ENCODE measurements at places on chromosomes 4 and X.

DNA sequence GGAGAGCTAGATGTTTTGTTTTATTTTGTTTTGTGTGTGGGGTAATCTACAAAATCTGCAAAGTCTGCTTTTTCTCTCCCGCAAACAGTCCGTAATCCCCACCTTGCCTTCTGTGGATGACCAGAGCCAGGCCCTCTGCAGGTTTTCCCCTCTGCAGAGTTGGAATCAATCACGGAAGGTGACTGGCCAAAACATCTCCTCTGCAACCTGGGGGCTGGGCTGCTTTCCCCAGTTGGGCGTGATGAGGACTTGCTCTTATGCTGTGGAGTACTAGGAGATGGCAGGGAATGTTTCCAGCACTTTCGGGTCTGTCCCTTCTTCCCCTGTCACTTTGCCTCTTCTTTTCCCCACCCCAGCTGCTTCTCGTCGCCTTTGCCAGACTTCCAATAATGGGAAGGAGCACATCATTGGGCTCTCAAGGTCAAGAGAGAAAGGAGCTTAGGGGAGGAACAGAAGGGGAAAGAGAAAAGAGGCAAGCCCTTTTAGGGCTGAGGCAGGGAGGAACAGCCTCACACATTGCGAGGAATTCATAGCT is 1.1 kb downstream of the TMEM35A start:
- no peak for DNase-seq

DNA sequence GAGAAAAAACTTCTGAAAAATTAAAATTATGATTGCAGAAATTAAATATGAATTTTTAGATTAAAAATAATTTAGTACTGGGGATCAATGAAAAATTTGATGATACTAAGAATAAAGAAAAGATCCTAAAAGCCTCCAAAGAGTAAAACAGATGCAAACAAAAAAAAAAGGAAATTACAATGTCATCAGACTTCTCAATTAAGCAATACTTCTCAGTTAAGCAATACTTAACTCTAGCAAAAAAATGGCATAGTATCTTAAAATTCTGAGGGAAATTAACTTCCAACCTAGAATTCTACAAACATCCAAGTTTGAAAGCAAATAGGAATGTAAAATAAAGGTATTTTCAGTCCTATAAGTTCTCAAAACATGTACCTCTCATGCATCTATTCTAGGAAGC is 141.2 kb upstream of the INTU start:
- no peak for DNase-seq

DNA sequence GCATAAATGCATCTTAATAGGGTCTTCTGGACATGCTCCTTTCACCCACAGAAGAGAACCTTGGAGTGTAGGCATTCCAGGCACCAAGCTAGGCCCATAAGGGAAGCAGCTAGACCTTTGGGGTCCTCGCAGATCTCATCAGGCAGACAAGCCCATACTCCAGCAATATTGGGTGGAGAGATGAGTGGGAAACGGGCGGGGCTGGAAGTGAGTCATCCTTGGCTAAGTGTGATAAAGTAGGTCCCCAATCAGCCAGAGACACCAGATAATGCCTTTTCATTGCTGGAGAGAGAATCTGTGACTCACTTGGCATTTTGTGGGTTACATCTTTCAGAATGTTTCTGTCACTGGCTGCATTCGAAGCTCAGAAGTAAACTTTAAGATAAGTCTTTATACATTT is 133.3 kb upstream of the MBNL3 start:
- DNase-seq: no peak

GRCh38 chr4:54318904-54319303 is 89.8 kb downstream of the PDGFRA start:
- no peak for DNase-seq

DNA sequence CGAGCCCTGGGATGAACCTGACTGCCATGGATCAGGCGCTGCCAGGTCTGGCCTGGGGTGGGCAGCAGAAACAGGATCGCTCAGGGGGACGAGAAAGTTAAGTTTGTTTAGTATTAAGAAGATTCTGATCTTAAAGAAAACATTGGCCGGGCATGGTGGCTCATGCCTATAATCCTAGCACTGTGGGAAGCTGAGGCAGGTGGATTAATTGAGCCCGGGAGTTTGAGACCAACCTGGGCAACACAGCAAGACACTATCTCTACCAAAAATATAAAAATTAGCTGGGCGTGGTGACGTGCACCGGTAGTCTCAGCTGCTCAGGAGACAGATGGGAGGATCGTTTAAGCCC is 696 bp upstream of the FLNA start:
- no peak for DNase-seq

DNA sequence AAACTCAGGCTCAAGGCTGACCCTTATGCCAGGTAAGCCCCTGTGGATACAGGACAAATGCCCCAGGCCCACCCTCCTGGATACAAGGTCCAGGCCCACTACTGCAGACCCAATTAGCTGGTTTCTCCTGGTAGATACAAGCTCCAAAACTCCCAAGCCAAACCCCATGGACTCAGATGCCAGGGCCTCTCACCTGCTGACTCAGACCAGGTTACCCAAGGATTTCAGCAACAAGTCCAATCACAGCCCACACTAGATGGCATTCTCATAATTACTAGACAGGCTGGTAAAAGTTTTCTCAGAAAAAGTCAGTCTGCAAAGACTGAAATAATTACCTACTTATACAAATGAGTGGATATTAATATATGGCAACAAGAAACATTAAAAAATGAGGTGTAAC is 87.0 kb downstream of the KLF8 start:
- DNase-seq: no peak

GRCh38 chr4:26873391-26874026 is 12.9 kb downstream of the STIM2 start:
- no peak for DNase-seq

DNA sequence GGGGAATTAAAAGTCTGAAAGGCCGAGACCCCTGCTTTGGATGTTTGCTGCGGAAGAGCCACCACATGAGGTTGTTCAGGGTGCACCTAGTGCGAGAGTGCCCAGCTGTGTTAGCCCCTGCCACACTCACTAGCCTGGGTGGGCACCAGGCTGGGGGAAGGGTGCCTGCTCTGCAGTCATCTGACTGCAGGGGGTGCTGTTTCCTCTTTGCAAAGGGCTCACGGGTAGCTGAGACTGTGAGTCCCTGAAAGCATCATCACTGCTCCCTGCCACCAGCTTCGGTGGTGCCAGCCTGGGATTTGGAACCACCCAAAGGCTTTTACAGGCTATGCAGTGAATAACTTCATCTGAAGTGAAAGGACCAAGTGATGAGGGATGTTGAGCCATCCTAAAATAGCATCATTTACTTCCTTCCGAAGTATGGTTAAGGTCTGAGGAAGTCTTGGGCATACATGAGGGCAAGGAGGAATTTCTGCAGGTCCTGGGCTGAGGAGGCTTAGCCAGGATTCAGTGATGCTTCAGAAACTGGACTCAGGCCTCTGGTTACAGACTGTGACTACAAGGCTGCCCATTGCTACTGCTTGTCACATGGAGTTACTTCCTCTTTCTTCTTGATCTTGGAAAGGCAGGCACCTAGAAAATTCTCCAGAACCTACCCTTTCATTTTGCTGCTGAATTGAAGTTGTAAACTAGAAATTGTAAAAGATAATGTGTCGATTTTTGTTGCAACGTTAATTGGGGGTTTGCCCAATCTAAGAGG is 293.2 kb upstream of the PRPS2 start:
- no peak for DNase-seq

DNA sequence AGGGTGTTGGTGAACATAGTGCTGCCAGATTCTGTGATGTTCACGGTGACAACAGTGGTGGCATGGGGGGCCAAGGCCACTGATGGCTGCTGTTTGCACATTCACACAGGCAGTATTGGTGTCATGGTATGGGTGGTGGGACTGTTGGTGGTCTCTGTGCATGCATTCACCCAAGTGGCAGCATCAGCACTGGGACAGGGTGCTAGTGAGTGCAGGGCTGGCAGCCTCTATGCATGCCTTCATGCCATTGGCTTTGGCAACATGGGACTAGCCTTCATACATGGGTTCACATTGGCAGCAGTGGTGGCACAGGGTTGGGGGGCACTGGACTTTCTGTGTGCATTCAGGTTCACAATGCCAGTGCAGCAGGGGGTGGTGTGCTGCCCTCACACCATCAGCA is 489.7 kb upstream of the FGF16 start:
- no peak for DNase-seq

DNA sequence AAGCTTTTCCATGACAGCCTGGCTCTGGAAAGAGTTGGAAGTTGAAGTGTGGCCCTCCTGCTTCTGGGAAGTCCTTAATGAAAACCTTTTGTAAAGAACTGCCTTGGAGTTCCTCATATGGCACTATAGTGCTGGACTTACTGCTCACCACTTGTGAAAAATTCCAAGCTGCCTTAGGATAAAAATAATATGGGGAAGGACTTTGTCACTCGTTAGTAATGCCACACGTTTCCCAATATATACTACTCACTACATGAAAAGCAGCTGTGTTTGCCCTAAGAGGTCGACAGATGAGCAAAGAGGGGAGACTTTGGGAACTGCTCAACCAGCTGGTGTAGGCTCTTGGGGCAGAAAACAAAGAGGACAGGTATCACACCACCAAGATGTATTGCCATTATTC is 11.7 kb downstream of the OPHN1 start:
- DNase-seq: no peak

DNA sequence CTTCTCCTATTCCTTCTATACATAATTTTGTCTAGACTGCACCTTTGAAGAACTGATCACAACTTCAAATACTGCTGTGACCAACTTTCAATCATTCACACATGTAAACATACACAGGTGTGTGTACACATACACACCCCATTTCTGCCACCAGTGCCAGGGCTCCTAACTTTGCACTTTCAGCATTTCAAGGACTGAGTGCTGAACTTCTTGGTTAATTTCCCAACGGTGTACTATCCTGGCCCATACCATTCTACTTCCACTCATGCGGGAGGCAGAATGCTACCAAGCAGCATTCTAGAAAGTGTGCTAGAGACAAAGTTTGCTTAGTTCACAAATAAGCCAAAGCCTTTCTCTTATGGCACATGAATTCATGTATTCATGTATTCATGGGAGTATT is 51.2 kb downstream of the RPGR start:
- DNase-seq: no peak

GRCh38 chr4:141871086-141871770 is 234.8 kb downstream of the IL15 start:
- DNase-seq: no peak

DNA sequence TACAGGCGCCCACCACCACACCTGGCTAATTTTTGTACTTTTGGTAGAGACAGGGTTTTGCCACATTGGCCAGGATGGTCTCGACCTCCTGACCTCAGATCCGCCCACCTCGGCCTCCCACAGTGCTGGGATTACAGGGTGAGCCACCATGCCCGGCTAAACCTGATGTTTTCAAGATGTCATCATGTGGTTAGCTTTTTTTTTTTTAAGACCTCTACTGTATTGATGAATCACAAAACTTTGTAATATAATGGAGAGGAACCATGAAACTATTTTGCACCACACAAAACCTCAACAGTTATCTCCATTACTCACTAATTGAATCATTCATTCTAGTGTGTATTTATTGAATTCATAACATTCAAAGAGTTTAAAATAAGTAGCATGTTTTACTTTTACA is 94.7 kb upstream of the NEIL3 start:
- DNase-seq: no peak

DNA sequence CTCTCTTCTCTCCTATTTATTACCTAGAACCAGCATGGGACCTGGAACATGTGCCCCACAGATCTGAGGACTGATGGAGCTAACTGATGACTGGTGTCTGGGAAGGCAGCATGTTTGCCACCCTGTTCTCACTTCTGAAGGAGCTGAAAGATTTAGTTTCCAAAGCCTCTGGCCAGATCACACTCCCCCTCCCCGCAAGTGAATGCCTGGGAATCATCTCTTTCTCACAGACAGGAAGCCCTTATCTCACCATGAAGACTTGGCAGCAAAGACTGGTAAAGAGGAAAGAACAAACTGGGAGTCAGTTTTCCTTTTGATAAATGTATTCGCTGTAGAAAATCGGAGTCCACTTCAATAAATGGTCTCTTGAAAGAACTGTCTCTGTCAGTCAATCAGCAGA is 21.0 kb upstream of the PCYT1B start:
- DNase-seq: no peak

DNA sequence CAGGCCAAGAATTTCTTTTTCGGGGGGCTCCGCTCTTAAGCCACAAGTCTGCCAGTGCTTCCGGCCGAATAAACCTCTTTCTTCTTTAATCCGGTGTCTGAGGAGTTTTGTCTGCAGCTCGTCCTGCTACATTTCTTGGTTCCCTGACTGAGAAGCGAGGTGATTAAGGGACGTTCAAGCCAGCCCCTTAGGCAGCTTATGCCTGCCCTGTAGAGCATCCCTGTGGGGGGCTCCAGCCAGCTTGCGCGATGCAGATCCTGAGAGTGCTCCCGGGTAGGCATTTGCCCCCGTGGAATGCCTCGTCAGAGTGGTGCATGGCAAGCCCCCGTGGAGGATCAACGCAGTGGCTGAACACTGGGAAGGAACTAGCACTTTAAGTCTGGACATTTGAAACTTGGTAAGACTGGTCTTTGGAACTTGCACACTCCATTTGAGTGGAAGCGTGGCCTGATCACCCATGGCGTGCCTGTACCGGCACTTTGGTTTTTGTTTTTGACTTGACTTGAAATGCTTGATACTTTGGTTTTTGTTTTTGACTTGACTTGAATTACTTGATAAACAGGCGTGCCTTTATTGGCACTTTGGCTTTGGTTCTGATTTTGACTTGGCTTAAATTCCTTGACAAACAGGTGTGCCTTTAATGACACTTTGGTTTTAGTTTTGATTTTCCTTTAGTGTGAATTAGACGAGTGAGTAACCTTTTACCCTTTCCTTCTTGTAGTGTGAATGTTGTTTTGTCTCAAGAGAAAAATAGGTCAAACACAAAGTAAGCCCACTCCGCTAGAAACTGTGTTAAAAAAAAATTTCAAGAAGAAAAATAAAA is 6.1 kb downstream of the ACOX3 start:
- no peak for DNase-seq

- no peak for DNase-seq
These were observed 12.1 kb downstream of the FRG2 start for GRCh38 chr4:190014771-190015537.

DNA sequence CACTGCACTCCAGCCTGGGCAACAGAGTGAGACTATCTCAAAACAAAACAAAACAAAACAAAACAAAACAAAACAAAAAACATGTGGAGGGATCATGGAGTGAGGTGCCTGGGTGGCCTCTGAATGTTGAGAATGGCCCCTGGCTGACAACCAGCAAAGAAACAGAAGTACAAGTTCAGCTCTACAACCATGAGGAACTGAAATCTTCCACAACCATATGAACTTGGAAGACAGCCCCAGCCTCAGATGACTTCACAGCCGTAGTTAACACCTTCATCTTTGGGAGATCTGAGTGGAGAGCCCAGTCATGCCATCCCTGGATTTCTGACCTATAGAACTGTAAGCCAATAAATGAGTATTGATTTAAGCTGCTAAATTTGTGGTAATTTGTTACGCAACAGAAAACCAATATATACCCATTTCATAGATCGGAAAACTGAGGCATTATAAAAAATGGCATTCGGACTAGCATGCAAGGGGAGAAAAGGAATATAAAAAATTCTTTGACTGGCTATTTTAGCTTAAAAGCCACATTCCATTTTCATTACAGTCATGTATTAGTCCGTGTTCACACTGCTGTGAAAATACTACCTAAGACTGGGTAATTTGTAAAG is 138.7 kb upstream of the RAPGEF2 start:
- DNase-seq: no peak

- no peak for DNase-seq
These were observed 9.9 kb downstream of the CFAP99 start for GRCh38 chr4:2428496-2429213.

- DNase-seq: no peak
These were observed 1.2 kb downstream of the MSMO1 start for GRCh38 chr4:165328708-165329107.
